ENCODE measurements at places on chromosomes 6 and 20.

DNA sequence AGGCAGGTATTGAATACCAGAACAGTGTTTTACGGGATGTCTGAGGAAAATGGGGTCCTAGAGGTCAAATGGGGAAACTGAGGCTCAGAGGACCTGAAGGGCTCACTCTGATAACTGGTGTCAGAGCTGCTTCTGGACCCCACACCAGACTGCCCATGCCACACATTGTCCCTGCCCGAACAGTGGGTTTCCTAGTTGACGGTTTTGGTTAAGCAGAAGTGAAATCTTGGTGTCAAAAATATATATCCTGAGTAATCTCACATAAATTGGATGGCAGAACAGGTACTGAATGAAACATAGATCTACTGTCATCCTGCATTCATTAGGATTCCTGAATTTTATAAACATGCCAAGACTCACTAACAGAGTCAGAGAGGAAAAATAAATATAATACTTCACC is 16.3 kb downstream of the NOX3 start:
- DNase-seq = no peak

GRCh38 chr6:154138793-154139192 is 99.8 kb downstream of the OPRM1 start:
- DNase-seq = no peak

GRCh38 chr6:161374971-161375873 is 101.4 kb upstream of the AGPAT4 start:
- DNase-seq = no peak

DNA sequence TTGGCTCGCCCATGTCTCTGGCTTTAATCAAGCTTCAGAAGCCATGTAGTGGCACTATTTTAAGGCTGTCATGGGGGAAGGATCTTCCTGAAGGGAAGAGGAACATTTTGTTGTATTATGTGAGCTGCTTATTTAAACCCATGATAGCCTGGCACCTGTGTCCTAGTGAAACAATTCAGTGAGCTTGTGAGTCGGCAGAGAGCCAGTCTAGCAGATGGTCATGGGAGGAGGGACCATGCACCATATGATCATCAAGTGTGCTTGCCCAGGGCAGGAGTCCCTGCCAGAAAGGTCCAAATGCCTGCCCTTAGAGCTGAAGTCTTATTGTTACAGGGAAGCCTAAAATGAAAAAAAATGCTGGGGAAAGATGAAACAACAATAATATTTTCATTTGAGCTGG is 132.9 kb downstream of the PRDM13 start:
- no peak for DNase-seq

- DNase-seq = no peak
These were observed at the start of gene CBLN4 for GRCh38 chr20:56005389-56005715. TSS of gene CBLN4 (minus strand) at chr20:56005519. CDS start at chr20:56004171, 1,348 bp downstream.

All from activated CD4-positive, alpha-beta T cell treated with anti-CD3 and anti-CD28 coated beads for 1 hour (primary cell).